ENCODE measurements at places on chromosomes 12 and 14.
A peak's percentile ranks its signal among the peaks of the same experiment; 100 is the strongest.

- no peak overlapping the region for H3K4me3 ChIP-seq
- DNase-seq: no peak
- H3K36me3 ChIP-seq: no peaks in the 10 kb centered on the region
- no peak overlapping the region for H3K27ac ChIP-seq
- H3K27me3 ChIP-seq: no peaks in the 10 kb centered on the region
Measured at GRCh38 chr12:27001663-27002062, 12.5 kb downstream of the TM7SF3 start.

GRCh38 chr12:69469854-69470188, 367 bp upstream of the FRS2 start:
- no peaks in the 10 kb centered on the region for H3K36me3 ChIP-seq
- peak overlapping the region; percentile 78 for H3K4me3 ChIP-seq
- no peak overlapping the region for H3K27ac ChIP-seq
- no peak for DNase-seq

GRCh38 chr12:89067421-89068187, 284.7 kb downstream of the DUSP6 start:
- peaks cover 2% of the 10 kb centered on the region for H3K4me1 ChIP-seq
- H3K36me3 ChIP-seq: no peaks in the 10 kb centered on the region
- no peak for DNase-seq
- H3K27me3 ChIP-seq: no peaks in the 10 kb centered on the region
- H3K27ac ChIP-seq: no peak overlapping the region

GRCh38 chr12:116552773-116553373, 6.3 kb upstream of the MAP1LC3B2 start:
- H3K27me3 ChIP-seq: no peaks in the 10 kb centered on the region
- no peaks in the 10 kb centered on the region for H3K36me3 ChIP-seq
- no peak overlapping the region for H3K27ac ChIP-seq
- H3K4me1 ChIP-seq: no peaks in the 10 kb centered on the region
- no peak overlapping the region for H3K4me3 ChIP-seq
- no peak for DNase-seq

- H3K36me3 ChIP-seq: no peaks in the 10 kb centered on the region
- peaks cover 6% of the 10 kb centered on the region for H3K4me1 ChIP-seq
- H3K27ac ChIP-seq: no peak overlapping the region
- no peaks in the 10 kb centered on the region for H3K27me3 ChIP-seq
Measured at GRCh38 chr12:104279164-104279563, 24.4 kb upstream of the EID3 start.

DNA sequence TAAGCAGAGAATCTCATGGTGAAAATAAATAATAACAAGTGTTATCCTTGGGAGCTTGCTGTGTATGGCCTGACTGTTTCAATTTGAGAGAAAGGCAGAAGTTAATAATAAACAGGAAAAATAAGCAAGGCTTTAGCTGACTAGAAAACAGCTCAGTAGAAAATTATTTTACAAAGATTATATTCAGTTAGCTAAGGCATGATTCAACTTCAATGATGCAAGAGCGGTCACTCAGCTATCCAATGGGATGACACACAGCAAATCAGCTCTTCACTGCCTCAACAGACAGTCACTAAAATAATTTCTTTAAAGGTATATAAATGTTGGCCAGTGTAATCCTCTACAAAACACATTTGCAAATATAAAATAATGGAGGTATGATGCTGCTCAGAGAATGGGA, 18.6 kb downstream of the GSTZ1 start:
- H3K27ac ChIP-seq: no peak overlapping the region
- peaks cover 25% of the 10 kb centered on the region for H3K36me3 ChIP-seq
- no peaks in the 10 kb centered on the region for H3K27me3 ChIP-seq
- no peak for DNase-seq
- no peaks in the 10 kb centered on the region for H3K4me1 ChIP-seq

- DNase-seq: no peak
- H3K4me1 ChIP-seq: peaks cover under 1% of the 10 kb centered on the region
- no peaks in the 10 kb centered on the region for H3K27me3 ChIP-seq
Measured at GRCh38 chr12:64385019-64385418, 5.5 kb downstream of the C12orf56 start.

- DNase-seq: no peak
- no peaks in the 10 kb centered on the region for H3K36me3 ChIP-seq
- no peaks in the 10 kb centered on the region for H3K27me3 ChIP-seq
Measured at GRCh38 chr12:19220205-19220604, 90.7 kb downstream of the PLEKHA5 start.

GRCh38 chr12:12899530-12900380, 8.4 kb downstream of the GPRC5A start:
- H3K36me3 ChIP-seq: no peaks in the 10 kb centered on the region
- peak; percentile 67 for DNase-seq
- no peaks in the 10 kb centered on the region for H3K27me3 ChIP-seq

DNA sequence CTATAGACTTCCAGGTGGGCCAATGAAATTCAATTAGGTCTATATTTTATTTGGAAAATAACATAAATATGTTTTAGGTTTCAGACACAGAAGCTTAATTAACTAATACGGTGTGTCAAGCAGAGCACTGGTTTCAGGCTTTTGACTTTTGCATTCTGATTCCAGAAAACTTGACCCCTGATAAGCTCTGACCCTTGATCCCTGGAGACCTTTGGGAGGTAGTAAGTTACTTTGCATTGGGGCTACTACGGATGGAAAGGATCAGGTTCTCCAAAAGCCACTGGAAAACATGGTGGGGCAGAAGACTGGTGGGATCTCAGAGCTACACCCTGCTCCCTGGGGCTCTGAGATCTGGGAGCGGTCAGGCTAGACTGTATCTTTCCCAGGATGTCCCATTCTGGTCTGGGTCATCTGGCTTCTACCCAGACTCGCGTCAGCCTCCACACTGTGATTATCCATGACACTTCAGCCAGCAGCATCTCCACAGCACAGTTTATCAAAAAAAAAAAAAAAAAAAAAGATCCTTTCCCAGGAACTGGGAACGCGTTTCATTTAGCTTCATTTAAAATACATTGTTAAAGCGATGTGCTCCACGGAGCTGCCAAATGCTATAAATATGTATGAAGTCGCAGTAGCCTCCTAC, 17.8 kb upstream of the EMP1 start:
- no peak overlapping the region for H3K4me3 ChIP-seq
- DNase-seq: no peak
- H3K27me3 ChIP-seq: no peaks in the 10 kb centered on the region
- no peaks in the 10 kb centered on the region for H3K36me3 ChIP-seq

DNA sequence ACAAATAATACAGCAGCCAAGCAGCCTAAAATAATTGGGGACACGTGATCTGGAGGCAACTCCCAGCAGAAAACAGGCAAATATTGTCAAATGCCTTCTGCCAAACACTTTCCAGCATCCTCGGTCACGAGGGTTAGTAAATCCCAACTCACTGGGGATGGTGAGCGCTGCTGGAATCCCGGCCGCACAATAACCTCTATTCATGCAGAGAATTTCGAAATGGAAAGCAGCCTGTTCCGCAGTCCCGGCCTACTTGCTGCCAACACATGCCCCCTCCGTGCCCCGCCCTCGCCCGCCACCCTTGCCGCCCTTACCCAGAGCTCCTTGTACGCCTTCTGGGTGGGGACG, 62.2 kb downstream of the RFX4 start:
- no peaks in the 10 kb centered on the region for H3K27me3 ChIP-seq
- no peak overlapping the region for H3K27ac ChIP-seq
- H3K4me1 ChIP-seq: no peaks in the 10 kb centered on the region
- no peaks in the 10 kb centered on the region for H3K36me3 ChIP-seq
- peak; percentile 9 for DNase-seq
- H3K4me3 ChIP-seq: no peak overlapping the region

DNA sequence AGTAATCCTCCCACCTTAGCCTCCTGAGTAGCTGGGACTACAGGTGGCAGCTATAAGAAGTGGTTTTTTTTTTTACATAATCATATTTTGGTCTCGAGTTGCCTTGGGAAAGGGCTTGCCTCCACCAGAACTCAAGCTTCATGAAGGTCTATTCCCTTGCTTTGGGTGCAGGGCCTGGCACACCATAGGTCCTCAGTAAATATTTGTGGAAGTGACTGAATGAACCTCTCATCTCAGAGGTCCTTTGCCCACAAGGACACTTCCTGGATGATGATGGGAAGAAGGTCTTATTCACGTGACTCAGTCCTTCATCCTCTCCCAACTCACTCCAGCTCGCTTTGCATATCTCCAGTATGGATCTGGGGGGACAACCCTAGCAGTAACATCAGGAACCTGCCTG, 114.0 kb upstream of the MED13L start:
- no peaks in the 10 kb centered on the region for H3K27me3 ChIP-seq
- DNase-seq: no peak
- no peaks in the 10 kb centered on the region for H3K36me3 ChIP-seq
- no peak overlapping the region for H3K27ac ChIP-seq
- no peak overlapping the region for H3K4me3 ChIP-seq

DNA sequence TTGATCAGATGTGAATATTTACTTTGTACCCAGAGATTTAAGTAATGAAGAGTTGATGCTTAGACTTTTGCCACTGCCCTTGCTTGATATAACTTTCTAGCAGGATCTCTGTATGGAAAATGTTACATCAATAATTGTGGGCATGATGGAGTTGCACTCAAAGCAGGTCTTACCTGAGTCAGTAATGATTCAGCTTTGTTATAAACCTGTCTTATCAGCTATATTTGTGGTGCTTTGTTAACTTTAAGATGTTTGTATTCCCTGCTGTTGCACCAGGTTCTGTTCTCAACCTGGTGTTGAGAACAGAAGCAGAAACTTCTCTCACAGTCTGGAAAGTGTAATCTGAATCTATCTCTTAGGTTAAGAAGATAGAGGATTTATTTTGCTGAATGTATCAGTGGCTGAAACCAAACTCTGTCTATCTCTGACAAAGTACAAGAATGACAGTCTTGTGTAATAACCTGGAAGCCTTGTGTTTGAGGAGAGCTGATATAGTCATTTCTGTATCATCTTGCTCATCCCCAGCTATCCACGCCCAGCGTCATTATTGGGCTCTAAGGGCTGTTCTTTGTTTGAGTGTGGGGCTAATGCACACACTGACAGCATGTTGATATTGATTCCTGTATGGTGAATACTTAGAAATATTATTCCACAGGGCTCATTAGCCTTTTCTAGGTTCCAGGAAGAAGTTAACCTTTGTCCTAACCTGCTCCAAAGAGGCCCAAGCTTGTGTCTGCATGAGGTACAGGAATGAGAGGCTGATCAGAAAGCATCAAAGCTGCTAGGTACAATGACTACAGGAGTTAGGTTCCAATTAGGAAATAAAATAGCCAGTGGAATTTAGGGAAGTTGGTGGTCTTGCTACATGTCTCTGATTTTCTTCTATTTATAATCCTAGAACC, 3.6 kb downstream of the AKAP6 start:
- no peak overlapping the region for H3K4me3 ChIP-seq
- peak overlapping the region; percentile 29 for H3K27ac ChIP-seq
- H3K36me3 ChIP-seq: no peaks in the 10 kb centered on the region
- no peaks in the 10 kb centered on the region for H3K27me3 ChIP-seq
- no peak for DNase-seq
- peaks cover 58% of the 10 kb centered on the region for H3K4me1 ChIP-seq

- H3K27ac ChIP-seq: no peak overlapping the region
- no peaks in the 10 kb centered on the region for H3K36me3 ChIP-seq
- no peak for DNase-seq
- H3K4me3 ChIP-seq: no peak overlapping the region
- H3K27me3 ChIP-seq: no peaks in the 10 kb centered on the region
- no peaks in the 10 kb centered on the region for H3K4me1 ChIP-seq
Measured at GRCh38 chr14:29576927-29577326, 350.7 kb downstream of the PRKD1 start.

GRCh38 chr14:29273513-29273912, 506.9 kb downstream of the FOXG1 start:
- H3K36me3 ChIP-seq: no peaks in the 10 kb centered on the region
- no peaks in the 10 kb centered on the region for H3K27me3 ChIP-seq

DNA sequence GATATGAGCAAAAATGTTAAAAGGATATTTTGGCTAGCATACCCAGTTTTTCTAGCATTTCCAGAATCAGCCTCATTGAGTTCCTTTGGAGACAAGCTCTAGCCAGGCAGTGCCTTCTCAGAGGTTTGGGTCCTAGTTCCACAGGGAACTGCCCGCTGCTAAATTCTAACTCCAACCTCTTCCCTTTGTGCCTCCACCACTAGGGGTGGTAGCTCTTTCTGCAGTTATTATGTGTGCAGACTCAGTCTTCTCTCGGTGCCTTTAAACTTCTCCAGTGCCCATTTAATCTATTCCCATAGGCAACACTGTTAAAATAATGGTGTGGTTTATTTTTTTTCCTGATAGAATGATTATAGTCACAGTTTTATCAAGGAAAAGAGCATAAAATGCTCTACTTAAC, 21.5 kb upstream of the SLC25A3 start:
- H3K4me3 ChIP-seq: no peak overlapping the region
- no peaks in the 10 kb centered on the region for H3K36me3 ChIP-seq
- DNase-seq: no peak
- no peaks in the 10 kb centered on the region for H3K27me3 ChIP-seq
- no peaks in the 10 kb centered on the region for H3K4me1 ChIP-seq
- no peak overlapping the region for H3K27ac ChIP-seq

DNA sequence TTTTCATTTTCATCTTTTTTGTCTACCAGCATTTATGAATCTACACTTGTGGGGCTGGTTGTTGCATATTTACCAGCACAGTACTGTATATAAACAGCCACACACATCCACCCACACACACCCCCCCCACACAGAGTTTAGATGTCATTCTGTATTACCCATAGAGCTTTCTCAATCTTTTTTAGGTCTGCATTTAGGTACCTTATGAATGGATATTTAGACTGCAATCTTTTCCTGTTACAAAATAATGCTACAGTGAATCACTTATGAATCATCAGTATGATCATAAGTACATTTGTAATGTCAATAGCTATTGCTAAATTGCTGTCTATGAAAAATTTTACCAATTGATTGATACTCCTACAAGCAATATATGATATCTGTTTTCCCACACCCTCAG, 67.3 kb upstream of the STK38L start:
- no peaks in the 10 kb centered on the region for H3K27me3 ChIP-seq
- no peaks in the 10 kb centered on the region for H3K36me3 ChIP-seq
- DNase-seq: no peak
- no peaks in the 10 kb centered on the region for H3K4me1 ChIP-seq
- no peak overlapping the region for H3K4me3 ChIP-seq

DNA sequence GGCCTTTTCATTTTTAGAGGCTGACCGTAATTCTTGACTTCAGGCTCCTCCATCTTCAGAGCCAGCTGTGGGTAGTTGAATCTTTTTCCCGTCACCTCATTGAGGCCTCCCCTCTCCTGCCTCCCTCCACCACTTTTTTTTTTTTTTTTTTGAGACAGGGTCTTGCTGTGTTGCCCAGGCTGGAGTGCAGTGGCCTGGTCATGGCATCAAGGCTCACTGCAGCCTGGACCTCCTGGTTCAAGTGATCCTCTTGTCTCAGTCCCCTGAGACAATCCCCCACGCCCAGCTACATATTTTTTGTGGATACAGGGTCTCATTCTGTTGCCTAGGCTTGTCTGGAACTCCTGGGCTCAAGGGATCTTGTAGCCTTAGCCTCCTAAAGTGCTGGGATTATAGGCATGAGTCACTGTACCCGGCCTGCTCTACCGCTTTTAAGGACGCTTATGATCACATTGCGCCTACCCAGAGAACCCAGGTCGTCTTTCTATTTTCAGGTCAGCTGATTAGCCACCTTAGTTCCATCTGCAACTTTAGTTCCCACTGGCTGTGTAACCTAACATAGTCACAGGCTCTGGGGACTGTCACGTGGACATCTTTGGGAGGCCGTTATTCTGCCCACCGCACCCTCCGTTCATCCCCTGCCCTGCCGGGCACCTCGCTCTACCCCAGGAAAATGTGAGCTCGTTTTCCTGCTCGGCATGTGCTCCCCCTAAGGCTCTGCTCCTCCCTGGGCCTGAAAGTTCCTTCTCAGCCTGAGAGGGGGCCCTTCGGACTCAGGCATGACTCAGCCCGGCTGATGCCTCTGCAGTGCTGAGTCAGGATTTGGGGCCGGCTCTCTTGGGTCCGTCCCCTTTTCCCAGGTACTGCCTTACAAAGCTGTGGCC, 13.4 kb downstream of the TNFAIP2 start:
- no peak overlapping the region for H3K4me3 ChIP-seq
- no peaks in the 10 kb centered on the region for H3K27me3 ChIP-seq
- no peak overlapping the region for H3K27ac ChIP-seq
- H3K36me3 ChIP-seq: no peaks in the 10 kb centered on the region
- H3K4me1 ChIP-seq: peaks cover 48% of the 10 kb centered on the region
